ENCODE measurements at places on chromosomes 7 and 10.

DNA sequence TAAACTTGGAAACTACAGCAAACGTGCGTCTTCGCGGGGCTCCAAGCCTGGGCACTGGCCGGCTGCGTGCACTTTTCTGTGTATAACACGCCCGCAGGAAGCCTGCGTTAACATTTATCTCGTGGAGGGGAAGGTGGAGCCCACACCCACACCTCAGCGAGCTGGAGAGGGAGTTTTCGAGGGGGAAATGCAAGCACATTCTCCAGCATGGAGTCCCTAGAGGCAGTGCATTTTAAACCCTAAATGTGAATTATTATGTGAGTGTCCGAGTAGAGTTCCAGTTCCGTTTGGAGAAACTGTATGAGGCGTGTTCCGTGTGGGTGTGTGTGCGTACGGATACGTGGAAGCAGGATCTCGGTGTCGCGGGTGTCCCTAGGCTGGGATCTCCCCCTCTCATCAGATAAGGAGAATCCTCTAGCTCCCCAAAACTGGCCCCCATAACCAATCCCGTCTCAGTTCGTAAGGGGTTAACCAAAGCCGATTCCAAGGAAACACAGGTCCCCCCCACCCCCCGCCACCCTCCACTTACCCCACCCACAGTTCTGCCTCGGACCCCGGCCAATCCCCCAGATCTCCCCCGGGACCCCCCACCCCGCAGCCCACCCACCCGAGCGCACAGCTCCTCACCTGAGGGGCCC is 403 bp downstream of the CDK6 start:
- DNase-seq: no peak

GRCh38 chr7:28942168-28942567 is 16.0 kb downstream of the TRIL start:
- DNase-seq: no peak

DNA sequence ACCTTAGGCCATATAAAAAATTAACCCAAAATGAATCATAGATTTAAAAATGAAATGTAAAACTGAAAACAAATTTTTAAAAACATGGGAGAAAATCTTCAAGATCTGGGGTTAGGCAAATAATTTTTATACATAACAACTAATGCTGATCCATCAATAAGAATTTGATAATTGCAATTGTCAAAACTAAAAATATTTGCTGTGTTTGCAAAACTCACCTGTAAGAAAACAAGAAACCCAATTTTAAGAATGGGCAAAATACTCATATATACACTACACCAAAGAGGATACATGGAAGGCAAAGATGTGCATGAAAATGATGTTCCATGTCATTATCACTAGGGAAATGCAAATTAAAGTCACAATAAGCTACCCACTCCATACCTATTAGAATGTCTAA is 194.8 kb upstream of the NRP1 start:
- DNase-seq: no peak

- DNase-seq: no peak
Measured at GRCh38 chr10:24442234-24442633, 233.3 kb downstream of the KIAA1217 start.

- no peak for DNase-seq
Measured at GRCh38 chr10:3002304-3002703, 65.0 kb upstream of the PFKP start.

DNA sequence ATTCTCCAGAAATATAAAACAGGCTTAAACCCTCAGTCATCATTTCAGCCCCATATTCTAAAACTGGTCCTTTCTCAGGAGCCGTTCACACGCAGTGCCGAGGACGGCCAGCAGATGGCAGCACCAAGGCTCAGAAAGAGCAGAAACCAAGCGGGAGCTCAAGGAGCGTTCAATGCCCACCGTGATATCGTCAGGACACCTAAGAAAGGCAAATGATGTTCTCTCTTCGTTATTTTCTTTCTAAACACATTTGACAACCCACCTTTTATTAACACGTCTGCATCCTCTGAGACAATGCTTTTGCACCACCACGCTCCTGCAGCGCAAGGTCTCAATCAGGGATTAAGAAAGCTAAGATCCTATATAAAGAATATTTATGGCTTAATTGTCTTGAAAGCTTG is 45.7 kb upstream of the RBM33 start:
- peak; percentile 54 for DNase-seq

- DNase-seq: no peak
Measured at GRCh38 chr10:125023862-125024496, 82.1 kb downstream of the ZRANB1 start.

GRCh38 chr10:14397066-14397465 is 66.3 kb upstream of the FRMD4A start:
- no peak for DNase-seq

GRCh38 chr10:4526311-4526731 is 299.7 kb upstream of the AKR1E2 start:
- DNase-seq: no peak

DNA sequence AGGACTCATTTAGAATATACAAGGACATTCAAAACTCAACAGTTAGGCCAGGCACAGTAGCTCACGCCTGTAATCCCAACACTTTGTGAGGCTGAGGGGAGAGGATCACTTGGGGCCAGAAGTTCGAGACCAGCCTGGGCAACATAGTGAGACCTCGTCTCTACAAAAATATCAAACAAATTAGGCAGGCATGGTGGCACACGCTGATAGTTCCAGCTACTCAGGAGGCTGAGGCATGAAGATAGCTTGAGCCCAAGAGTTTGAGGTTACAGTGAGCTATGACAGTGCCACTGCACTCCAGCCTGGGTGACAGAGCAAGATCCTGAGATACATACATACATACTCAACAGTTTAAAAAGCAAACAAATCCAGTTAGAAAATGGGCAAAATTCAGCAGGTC is 44.9 kb downstream of the GNA12 start:
- DNase-seq: no peak

- no peak for DNase-seq
Measured at GRCh38 chr7:725223-726005, 1.1 kb upstream of the DNAAF5 start.

DNA sequence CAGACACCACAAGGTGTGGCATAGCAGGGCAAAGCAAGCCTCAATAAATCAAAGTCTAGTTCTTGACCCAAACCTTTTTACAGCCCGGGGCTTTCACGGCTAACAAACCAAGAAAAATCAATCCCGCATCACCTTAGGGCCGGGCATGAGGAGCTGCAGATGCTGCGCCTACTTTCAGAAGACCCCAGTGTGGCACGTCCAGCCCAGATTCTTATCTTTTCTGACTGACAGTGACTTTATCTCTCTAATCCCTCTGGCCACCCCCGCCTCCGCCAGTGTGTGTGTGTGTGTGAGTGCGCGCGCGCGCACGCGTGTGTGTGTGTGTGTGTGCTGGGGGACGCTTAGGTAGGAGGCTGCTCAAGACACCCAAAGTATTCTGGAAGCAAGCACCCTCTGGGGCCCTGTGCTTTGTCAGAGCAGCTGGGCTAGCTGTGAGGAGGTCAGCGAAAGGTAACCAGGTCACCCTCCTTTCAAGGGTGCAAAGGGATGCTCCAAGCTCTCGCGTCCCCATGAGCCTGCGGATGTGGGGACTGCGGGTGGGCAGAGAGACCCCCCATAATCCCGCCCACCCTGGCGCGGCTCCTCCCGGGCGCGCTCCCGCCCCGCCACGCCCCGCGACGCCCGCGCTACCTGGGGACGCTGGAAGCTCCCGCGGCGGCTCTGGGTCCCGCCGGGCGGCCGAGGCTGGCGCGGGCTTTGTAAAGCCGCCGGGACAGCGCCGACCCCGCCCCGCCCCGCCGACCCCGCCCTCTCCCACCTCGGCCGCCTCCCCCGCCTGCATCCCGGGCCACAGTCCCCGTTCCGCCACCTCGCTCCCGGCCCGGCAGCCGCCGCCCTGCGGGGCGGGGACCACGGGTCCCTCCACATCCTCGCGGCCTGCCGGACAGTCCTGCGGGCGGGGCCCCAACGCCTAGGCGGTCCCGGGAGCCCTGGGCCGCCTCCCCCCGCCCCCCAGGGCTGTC is 57.1 kb upstream of the RHOBTB1 start:
- DNase-seq: no peak

DNA sequence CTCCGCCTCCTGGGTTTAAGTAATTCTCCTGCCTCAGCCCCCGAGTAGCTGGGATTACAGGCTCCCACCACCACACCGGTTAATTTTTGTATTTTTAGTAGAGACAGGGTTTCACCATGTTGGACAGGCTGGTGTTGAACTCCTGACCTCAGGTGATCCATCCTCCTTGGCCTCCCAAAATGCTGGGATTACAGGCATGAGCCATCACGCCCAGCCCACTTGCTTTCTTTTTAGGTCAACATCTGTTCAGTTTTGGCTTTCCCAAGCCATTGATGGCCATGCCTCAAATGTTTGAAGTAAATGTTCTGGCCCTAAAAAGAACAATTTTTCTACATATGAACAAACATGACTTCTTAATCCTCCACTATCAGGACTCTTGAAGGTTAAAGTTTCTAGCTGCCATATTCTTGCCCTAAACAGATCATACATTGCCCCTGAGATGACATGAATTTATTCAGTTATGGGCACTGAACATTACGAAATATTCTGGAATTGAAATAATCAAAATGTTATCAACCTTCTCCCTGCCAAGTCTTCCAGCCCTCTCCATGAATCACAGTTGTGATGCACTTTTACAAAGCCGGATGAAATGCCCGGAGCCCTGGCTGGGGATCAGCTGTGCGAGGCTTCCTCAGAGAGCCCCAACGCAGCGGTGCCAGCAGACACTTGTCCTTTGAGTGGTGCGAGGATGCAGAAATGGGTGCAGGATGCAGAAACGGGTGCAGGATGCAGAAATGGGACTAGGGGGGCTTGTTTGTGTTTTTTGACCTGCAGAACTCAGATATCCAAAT is 2.9 kb downstream of the MRLN start:
- DNase-seq: no peak

DNA sequence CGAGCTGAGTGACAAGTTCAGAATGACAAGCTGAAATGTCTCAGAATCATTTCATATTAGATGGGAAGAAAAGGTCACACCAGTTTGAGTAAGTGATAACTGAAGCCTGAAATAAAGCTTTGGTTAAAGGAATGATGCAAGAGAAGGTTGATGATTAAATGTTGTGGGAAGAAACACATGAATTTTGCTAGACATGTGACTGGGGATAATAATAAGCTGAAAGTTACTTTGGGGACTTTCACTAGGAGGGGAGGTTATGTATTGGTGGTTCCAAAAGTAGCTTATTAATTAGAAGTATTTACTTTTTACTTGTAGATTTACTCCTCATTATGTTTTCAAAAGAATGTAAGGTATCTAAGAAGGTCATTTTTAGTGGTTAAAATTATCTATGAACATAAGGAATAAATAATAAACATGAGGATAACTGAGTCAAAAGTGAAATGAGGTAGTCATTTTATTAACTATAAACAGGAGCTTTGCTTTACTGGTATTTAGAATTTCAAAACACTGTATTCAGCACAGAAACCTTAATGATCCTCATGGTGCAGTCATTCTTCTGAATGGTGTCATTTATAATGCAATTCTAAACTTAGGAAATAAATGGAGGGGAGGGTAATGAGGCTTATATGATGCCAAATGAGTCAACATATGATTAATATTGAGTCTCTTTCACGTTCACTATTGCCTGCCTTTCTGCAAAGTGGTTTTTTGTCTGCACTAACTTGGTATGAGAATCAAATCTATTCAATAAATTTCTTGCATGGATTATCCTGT is 63.7 kb downstream of the PRKG1 start:
- DNase-seq: no peak

DNA sequence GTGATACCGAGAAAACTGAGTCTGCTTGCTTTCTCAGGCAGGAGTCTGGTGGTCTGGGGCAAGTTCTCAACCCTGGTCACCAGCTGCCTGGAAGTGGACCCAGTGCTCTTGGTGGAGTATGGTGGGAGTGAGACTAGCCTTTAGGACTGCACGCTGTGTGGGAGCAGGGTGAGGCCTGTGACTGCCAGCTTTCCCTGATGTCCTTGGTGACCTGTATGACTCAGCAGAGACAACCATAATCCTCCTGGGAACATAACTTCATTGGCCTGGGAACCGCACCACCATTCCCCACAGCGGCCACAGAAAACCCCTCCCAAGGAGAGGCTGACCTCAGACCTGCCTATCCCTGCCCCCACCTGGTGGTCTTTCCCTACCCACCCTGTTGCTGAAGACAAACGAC is 139.5 kb upstream of the CHRM2 start:
- DNase-seq: no peak

- no peak for DNase-seq
Measured at GRCh38 chr10:20059084-20059835, 243.0 kb downstream of the PLXDC2 start.

DNA sequence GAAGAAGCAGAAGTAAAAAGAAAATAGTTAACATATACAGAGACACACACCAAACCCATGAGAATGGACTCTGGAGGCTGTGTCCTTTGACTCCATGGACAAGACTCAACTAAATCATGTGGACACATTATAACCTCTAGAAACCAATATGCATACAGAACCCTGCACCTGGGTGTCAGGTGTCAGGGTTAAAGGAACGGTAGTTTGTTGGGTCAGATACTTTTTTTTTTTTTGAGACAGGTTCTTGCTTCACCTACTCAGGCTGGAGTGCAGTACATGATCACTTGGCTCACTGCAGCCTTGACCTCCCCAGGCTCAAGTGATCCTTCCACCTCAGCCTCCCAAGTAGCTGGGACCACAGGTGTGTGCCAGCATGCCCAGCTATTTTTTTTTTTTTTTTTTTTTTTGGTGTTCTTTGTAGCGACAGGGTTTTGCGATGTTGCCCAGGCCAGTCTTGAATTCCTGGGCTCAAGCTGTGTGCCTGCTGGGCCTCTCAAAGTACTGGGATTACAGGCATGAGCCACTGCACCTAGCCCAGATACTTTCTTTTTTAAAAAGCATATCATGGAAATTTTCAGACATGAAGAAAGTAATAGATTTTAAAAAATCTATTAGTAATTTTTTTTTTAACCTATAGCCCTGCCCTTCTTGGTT is 31.3 kb downstream of the GALNT11 start:
- DNase-seq: no peak

DNA sequence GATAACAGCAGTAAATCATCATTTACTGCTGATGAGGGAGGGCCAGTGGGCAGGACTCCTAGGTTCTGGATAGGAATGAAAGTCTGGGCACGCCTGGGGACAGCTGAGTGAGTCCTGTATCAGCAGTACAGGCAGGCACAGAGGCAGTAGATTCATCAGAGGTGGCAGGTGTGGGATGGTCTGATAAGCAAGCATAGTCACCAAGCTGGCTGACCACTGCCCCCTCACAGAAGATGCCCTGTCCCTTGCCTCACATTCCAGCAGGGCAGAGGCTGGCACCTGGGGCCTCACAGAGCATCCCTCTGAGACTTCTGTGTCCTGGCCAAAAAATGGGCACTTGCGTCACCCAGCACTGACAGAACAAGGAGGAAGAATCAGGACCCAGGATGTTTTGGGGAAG is 23.2 kb upstream of the ACSM6 start:
- DNase-seq: no peak

- no peak for DNase-seq
Measured at GRCh38 chr10:100984672-100985177, 2.6 kb downstream of the MRPL43 start.

DNA sequence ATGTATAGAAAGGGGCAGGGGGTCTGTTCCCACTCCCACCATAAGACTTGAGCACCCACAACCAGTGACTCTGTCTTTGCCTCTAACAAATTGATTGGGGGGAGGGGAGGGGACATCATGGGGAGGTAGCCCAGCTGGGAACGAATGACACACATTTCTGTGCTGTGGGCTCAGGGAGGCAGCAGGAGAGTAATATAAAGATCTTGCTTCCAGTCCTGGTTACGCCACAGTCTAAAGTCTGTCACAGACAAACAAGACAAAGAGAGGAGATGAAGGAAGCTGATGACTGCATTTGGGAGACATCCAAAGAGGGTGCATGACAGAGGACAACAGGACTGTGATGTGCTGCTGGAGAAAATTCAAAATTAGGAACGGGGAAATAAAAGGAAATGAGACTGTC is 153.9 kb downstream of the ACTR3B start:
- DNase-seq: no peak

- DNase-seq: no peak
Measured at GRCh38 chr7:85529831-85530230, 343.0 kb upstream of the SEMA3D start.

Data from activated gamma-delta T cell (primary cell).